ENCODE measurements at places on chromosomes 7 and 10.

GRCh38 chr10:16853201-16853600 is 36.0 kb upstream of the RSU1 start:
- DNase-seq = peak; percentile 63

DNA sequence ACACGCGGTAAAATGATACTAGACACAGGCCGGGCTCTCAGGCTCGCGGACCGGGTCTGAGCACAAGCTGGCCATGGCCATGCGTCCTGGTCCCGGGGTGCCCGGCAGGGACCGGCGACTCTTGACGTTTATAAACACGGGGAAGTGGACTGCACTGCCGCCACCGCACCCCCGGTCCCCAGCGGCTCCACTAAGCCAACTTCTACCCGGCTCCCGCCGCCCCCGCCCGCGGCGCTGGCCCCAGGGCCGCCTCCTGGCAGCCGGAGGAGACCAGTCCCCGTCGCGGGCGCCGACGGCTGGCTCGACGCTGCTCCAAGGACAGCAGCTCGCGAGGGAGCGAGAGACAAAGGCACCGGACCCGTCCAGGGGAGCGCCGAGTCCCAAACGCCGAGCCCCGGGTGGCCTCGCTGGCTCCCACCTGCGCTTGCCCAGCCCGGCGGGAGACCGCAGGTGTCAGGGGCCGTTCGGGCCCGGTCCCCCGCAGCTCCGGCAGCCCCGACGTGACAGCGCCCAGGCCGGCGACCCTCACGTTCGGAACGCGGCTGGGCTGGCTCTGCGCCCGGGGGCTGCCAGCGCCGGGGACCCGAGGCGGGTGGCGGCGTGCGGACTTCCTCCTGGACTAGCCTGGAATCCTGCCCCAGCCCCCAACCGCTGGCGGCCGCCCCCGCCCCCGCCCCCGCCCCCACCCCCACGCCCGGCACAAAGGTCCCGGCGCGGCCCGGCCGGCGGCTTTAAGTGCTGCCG is 517 bp downstream of the ITGB1 start:
- no peak for DNase-seq

- DNase-seq = peak; percentile 80
These were observed 299.3 kb downstream of the SFMBT2 start for GRCh38 chr10:7111561-7111960.

DNA sequence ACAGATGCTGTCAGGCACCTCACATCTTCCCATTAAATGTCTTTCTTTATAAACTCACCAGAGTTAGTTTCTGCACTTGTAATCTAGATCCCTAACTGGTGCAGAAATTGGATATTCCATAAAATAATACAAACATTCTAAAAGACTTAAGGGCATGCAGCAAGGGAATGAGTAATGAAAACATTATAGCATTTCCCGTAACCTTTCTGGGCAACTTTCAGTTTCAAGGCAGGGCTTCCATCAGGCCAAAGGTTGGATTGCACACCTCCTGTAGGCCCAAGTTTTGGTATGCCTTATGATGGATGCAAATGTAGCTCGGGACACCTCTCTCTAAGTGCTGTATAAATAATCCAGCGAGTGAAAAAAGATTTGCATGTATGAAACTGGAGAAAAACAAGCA is 129.9 kb upstream of the LYZL2 start:
- no peak for DNase-seq

- DNase-seq = no peak
These were observed 119.3 kb downstream of the SRPK2 start for GRCh38 chr7:105269397-105269796.

- DNase-seq = peak; percentile 68
These were observed 5.8 kb downstream of the NEBL start for GRCh38 chr10:20891338-20891714.

- no peak for DNase-seq
These were observed 58.6 kb downstream of the PDGFA start for GRCh38 chr7:461117-461452.
